ENCODE measurements at places on chromosomes 11 and 22. TPM values are rescaled to one million over a fixed set of nuclear protein-coding genes. Genes with fewer than 3 reads are reported as not detected.

GRCh38 chr11:131602431-131602830 lies 232.0 kb downstream of the NTM start:
- no peak for DNase-seq

DNA sequence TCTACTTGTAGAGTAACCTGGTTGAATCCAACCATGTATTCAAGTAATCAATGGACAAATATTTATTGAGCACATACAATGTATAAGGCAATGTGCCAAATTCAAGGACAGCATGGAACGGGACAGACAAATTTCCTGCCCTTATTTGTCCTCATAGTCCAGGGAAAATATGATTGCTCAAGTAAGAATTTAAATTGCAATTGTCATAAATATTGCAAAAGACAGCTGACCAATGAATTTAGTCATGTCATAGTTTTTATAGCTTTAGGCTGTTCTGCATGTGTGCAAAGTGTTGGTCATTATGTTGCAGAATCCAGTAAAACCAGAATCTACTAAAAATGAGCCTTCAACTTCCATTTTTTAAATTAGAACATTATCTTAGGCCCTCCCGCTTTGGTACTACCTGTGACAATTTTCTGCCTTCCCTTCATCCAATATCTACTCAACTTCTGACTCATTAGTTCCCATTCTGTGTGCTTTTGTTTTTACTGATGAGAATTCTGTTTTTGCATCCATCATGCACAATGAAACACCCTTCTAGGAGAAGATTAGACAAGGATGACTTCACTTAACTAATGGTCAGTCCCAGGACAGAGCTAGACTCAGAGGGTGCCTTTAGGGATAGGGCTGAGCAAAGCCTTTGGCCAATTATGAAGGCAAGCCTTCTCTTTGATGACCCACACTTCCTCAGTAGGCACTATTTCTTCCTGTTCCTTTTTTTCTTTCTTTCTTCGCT lies 45.8 kb upstream of the FIBIN start:
- peak; percentile 69 for DNase-seq

- DNase-seq = no peak
Observed at GRCh38 chr11:45756384-45757010, 48.5 kb upstream of the SLC35C1 start.

- DNase-seq = peak; percentile 92
Observed at GRCh38 chr11:123173040-123173855, 21.8 kb downstream of the CLMP start.

Gene PRR5L
- 18.6 TPM for total RNA-seq

Gene MMP3
- 5.1 TPM for total RNA-seq
